NCI-H2171 (cell line): ENCODE measurements at places on chromosomes 5 and 9.

DNA sequence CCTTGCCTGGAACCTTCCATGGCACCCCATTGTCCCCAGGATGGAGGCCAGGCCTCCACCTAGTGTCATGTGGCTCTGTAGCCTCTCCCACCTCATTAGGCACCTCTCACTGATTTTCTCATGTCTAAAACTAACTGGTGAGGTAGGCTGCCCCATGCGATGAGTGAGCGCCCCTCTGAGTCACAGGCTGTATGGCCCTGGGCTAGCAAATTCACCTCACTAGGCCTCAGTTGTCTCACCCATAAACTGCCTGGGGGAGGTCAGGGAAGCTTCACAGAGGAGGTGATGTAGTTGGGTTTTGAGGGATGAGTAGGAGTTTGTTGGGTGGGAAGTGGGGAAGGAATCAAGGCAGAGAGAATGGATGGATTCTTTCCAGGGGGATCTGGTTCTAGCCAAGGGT lies 8.8 kb downstream of the RXRA start:
- DNase-seq, result no peak

- no peak for DNase-seq
Measured at GRCh38 chr5:72273547-72273946, 46.5 kb downstream of the MRPS27 start.

DNA sequence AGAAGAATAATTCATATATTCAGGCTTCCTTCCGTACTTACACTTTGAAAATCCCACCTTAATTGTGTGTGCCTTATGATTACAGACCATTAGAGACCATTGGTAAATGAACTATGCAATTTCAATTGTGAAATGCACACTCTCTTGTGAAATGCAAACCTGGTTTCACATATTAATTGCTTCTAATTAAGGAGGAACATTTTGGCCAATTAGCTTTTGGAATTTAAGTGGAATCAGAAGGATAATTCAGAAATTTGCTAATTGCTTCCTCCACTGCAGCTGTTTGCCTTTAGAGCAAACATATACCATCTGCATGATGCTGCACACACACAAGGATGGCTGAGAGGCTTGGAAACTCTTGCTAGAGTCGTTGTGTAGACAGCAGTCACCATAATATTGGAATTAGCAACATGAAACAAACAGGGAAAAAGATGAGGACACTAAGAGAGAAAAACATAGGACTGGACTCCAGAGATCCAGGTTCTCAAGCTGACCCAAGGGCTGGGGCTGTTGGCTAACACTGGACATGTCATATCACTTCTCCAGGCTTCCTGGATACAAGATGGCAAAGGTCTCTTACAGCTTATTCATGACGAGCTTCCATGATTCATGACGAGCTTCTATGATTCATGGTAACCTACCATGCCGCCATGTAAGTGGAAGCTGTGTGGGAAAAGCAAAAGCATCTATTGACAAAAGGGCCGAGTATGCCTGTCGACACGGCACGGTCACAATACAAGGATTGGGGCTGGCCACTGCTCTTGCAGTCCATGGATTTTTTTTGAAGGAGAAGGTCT lies 78.0 kb downstream of the PTCH1 start:
- no peak for DNase-seq

GRCh38 chr9:97313746-97314145 lies 6.3 kb downstream of the CCDC180 start:
- no peak for DNase-seq

- no peak for DNase-seq
Measured at GRCh38 chr5:76546497-76547102, 76.6 kb downstream of the F2RL2 start.

- no peak for DNase-seq
Measured at GRCh38 chr5:55407059-55407684, 99.4 kb downstream of the MTREX start.
